ENCODE measurements at places on chromosomes 5 and 9. TPM values are rescaled to one million over a fixed set of nuclear protein-coding genes. Genes with fewer than 3 reads are reported as not detected.

DNA sequence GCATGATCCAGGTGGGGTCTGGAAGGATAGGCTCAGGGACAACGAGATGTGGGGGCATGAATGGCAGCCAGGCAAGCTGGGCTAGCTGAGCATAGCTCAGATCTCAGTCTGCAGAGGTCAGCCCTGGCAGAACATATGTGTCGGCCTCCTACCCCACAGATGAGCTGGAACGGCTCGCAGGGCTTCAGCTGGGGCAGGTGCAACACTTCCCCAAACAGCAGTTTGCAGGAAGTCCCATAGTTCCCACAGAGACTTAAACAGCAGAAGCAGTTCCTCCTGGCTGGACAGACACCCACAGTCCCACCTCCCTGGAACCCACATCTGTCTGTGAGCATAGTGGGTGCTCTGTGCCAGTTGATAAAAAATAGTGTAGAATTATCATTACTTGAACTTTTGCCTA lies 404.6 kb downstream of the GADD45G start:
- DNase-seq: no peak

The CDKN2B gene
- 57.9 TPM for total RNA-seq

The DBN1 gene
- 21.5 TPM for total RNA-seq

The RNF208 gene
- 3.7 TPM for total RNA-seq

DNA sequence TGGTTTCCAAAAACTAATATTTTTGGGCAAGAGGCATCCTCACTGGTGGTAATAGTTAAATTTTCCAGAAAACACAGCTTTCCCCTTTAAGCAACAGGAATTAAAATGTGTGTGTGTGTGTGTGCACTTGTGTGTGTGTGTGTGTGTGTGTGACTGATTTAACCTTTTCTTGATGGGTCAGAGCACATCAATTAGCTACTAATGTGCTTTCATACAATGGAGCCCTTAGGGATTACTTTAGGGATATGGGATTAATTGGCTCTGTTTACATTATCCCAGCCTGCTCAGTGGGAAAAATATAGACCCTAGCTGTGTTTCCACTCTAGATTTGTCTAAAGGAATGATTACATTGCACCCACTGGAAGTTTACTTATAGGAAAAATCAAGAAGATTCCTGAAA lies 6.5 kb downstream of the PLCXD3 start:
- no peak for DNase-seq

The SLC6A3 gene
- not detected for total RNA-seq

- no peak for DNase-seq
Observed at GRCh38 chr9:70998962-70999361, 122.5 kb downstream of the TRPM3 start.

DNA sequence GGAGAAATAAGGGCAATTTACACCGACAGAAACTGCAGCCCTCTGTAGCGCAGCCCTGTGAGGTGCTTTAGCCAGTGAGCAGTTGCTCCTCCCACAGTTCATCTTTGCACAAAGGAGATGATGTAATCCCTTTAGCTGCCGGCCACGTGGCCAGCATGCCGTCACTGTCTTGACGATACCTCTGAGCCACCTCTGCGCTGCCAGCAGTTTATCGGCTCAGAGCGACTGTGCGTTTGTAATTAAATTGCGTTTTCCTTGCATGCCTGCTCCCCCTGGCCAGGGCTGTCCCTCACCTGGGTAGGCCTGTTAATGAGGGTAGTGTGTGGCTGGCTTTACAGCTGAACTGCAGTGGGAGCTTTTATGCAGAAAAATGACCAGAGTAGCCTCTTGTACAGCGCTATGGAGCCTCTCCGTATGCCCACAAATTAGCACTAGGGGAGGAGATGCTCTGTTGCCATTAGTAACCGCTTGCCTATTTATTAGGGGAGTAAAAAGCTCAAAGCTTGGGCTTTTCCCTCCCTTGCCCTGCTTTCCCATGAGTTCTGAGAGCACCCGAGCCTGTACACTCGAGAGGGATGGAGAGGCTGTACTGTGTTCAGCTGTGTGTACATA lies 107.0 kb downstream of the TRIO start:
- peak; percentile 91 for DNase-seq

- no peak for DNase-seq
Observed at GRCh38 chr5:67221487-67222242, 25.1 kb upstream of the CD180 start.

- DNase-seq: peak; percentile 96
Observed at GRCh38 chr5:80255811-80256712, at the start of gene SERINC5. TSS of gene SERINC5 (minus strand) at chr5:80256048. CDS start at chr5:80255922, 126 bp downstream.

DNA sequence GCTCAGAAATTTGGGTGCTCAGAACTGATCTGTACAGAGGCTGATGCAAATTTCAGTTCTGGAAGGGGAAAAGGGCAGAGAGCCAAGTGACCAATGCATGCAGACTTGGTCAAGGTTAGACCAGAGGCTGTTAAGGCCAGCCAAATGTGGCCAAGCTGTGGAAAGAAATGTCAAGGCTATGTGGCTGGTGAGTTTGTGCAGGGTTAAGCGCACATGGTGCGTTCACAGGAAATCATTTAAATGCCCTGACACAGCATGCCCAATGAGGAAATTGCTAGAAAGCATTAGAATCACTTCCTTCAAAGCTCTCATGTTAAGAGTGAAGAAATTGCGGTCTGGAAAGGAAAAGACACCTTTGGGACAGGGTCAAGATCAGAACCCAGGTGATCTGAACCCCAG lies 58.0 kb downstream of the PTPN3 start:
- no peak for DNase-seq

The HSD17B4 gene
- total RNA-seq: 129 TPM

Data from lower leg skin (tissue), 4 donors.